ENCODE measurements at places on chromosomes 5 and 9.
A peak's percentile ranks its signal among the peaks of the same experiment; 100 is the strongest.

- no peak for DNase-seq
Observed at GRCh38 chr5:11289733-11290132, 528.7 kb upstream of the DAP start.

- DNase-seq = no peak
Observed at GRCh38 chr5:112379542-112380325, 39.3 kb downstream of the EPB41L4A start.

DNA sequence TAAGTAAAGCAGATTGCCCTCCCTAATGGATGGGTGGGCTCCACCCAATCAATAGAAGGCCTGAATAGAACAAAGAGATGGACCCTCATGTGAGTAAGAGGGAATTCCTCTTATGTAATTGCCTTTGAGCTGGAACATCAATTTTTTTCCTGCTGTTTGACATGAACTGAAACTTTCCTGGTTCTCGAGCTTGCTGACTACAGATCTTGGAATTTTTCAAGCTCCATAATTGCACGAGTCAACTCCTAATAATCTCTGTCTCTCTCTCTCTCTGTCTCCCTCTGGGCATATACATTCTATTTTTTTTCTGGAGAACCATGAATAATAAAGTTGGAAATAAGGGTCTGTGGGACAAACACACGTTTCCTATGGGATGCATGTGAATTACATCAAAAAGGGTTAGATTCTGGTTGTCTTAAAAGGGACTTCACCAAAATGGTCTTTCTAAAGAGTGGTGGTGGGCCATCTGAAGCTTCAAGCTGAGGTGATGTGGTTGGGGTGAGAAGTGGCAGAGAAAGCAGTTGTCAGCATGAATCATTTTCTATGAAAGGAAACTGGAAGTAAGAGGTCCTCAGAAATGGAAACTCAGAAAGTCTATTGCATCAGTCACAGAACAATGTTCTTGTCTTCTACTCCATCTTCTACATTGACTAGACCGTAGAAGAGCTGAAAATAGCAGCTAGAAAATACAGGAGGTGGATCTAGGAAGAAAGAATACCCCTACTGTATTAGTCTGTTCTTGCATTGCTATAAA, 47.0 kb upstream of the HOMER1 start:
- no peak for DNase-seq

DNA sequence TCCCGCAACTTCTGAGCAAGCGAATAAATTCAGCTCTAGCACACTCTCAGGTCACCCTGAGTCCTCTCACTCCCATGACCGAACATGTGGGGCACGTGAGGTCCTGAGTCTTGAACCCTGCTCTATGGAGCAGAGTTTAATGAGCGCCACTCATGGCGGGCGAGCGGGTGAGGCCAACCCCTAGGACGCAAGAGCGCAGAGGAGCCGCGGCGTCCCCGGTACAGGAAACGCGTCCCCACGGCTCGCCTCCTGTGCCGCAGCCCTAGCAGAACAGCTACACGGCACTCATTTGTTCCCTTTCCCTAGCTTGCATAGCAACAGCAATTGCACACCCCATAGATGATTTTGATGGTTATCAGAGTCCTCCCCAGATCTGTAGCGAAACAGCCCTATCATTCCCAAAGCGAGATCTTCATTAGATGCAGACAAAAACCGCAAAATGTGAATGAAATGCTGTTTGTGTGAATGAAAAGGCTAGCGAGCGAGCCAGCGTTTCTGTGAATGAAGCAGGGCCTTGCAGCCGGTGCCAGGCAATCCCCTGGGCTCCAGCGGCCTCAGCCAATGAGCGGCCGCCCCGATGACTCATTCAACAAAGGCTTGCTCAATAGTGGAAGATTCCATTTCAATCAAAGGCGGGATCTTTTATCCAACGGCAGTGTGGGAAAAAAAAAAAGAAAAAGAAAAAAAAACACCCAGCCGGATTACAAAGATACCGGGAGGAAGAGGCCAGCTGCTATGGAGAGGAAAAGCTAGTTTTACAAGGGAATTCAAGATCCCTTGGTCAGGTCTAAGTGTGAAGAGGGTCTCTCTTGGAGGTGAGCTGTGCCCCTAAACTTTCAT, 1.5 kb upstream of the SHC3 start:
- peak; percentile 89 for DNase-seq

DNA sequence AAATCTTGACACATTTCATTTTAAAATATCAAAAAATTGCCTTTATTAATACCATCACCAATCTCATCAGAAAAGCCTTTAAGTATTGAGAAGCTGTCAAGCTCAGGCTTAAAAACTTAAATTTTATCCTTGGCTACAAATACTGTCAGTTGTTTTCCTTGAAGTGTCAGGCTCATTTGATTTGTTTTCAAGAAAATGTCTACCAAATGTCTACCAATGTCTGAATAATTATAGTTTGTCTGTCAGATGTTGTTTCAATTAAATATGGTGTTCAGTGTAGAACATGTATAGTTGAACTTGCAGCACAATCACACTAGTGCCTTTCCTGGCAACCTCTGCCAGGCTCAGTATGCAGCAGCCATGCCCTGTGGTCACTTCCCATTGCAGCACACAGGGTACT, 455.2 kb upstream of the ADAMTS16 start:
- no peak for DNase-seq

DNA sequence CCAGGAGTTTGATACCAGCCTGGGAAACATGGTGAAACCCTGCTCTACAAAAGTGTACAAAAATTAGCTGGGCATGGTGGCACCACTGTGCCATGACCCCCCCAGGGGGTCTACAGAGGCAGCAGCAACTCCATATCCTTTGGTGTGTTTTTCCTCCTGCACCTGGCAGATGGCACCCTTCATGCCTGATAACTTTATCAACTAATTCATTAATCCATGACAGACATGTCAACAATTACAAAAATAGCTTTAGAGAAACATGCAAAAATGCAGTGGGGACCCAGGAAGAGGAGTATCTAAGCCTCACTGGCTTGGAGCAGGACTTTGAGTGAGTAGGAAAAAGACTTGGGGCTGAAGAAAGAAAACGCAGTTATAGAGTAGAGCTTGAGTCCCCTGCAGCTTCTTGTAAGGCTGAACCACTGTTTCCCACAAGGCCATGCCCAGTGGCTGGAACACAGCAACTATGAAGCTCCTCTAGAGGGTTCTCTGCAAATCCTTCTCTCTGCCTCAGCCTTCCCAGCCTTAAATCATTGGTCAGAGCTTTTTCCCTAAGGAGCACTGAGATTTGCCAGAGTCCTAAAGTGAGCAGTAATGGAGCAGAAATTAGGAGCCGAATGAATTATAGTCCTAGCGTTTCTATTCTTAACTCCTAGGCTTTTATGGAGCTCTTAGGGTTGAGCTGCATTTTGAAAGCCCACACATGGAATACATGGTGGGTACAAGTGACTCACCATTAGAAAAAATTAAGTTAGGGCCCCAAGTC, 25.5 kb upstream of the B4GALT1 start:
- DNase-seq = no peak

- no peak for DNase-seq
Observed at GRCh38 chr9:137876269-137876668, 1.3 kb upstream of the CACNA1B start.

DNA sequence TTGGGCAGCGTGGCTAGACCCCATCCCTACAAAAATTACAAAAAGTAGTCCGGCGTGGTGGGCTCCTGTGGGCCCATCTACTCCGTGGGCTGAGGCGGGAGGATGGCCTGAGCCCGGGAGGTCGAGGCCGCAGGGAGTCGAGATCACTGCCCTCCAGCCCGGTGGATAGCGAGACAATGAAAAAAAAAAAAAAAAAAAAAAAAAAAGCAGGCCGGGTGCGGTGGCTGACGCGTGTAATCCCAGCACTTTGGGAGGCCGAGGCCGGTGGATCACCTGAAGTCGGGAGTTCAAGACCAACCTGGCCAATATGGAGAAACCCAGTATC, 110.5 kb upstream of the LPCAT1 start:
- DNase-seq = no peak

DNA sequence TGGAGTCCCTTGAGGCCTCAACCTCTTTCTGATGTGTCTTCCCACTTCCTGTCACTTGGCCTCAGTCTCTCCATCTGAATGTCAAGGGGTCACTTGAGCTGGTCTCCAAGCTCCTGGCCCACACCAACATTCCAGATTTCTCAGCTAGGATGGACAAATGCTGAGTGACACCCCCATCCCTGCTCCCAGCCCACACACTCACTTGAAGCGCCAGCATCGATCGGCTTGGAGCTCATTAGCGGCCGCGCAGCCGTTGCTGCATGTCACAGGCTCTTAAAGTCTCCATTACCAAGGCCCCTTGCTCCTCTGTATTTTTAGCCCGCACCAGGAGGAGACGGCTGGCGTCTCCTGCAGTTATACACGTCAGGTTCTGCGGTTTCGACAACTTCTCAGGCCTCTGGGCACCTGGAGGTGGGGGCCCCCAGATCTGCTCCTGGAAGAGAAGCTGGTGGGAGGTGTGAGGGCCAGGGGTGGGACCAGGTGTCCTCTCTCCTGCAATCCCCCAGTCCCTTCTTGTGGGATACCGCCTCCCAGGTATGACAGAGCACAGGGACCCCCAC, 33.4 kb upstream of the ARAP3 start:
- no peak for DNase-seq

DNA sequence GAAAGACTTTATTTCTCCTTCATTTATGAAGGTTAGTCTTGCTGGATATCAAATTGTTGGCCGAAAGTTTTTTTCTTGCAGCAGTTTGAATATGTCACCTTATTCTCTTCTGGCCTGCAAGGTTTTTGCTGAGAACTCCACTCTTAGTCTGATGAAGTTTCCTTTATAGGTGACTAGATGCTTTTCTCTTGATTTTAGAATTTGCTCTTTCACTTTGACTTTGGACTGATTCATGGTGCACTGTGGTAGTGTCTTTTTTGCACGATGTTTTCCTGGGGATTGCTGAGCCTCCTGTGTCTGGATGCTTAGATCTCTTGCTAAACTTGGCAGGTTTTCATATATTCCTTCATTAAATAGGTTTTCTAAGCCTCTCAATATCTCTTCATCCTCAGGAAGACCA, 12.4 kb downstream of the AHRR start:
- no peak for DNase-seq

- no peak for DNase-seq
Observed at GRCh38 chr5:79284846-79285245, 48.9 kb downstream of the JMY start.

DNA sequence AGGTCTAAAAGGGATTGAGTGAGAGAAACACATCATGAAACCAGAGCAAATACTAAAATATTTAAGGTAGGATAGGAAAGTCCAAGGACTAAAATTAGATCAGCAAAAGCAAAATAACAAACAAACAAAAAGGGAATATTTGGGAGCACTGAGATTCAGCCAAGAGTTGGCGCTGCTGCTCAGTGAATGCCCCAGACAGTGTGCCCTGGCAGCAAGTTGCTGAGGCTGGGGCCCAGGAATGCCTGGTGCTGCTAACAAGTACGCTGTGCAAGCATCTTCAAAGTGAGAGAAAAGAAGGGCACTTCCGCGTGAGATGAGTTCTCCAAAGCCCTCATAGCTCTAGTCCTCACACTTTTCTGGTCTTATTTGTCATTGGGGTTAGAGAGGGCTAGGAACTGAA, 603.3 kb downstream of the EFNA5 start:
- DNase-seq = no peak

DNA sequence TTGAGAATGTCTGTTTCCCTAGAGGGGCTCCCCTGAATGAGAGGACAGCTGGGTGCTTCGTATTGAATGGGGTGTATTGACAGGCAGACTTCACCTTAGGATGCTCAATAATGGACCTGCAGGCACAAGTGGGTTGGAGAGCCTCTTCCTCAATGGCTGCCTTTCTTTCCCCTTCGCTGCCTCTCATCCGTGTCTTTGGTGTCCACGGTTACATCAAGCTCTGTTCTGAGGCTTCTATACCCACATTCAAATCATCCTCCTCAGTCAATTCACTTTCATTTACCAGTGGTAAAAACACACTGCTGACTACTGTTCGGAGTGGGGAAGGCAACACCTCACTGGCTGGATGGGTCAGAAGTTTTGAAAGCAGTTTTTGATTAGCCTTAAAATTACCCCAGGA, 20.6 kb downstream of the LIX1 start:
- DNase-seq = no peak

DNA sequence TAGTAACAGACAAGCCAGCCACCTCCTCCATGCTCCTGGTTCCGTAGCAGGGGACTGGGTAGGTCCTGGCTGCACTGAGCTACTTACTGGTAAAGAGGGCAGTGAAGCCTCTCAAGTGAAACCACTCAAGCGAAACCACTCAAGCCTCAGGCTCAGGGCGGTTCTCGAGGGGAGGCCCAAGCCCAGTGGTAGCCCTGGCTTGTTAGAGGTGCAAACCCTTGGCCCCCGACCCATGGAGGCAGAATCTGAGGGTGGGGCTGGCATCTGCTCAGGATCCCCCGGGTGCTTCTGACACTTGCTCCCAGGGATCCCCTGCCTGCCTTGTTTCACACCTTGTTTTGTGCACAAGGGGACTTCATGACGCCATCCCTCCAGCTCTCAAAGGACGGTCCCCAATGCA, 76.5 kb upstream of the OLFM1 start:
- DNase-seq = no peak

DNA sequence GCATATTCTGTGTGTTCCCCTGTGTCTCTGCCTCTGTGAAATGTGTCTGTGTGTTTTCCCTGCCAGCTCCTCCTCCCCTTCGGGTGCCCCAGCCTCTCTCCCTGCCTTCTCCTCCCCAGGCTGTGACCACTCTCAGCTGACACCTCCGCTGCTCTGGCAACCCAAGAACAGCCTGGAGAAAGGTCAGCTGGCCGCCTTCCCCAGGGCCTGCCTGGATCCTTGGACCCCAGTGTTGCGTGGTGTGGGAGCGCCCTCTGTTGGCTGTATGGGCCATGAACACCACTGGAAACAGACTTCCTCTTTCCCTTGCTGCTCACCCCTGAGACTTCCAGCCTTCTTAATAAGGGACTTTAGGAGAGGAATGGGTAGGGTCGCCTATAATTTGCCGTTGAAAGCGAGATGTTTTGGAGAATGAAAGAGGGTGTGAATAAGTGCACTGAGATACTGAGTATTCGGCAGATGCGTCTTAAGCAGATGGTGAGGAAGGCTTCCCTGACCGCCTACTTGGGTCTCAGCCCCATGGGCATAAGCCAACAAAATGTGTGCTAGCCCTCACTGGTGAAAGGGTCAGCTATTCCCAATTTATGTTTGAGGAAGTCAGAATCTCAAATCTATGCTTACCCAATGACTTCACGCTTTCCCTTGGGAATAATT, 114.9 kb upstream of the TRIM32 start:
- peak; percentile 81 for DNase-seq
